ENCODE measurements at places on chromosomes 11 and 22.

GRCh38 chr11:79294845-79295731 lies 145.7 kb downstream of the TENM4 start:
- no peak for DNase-seq

DNA sequence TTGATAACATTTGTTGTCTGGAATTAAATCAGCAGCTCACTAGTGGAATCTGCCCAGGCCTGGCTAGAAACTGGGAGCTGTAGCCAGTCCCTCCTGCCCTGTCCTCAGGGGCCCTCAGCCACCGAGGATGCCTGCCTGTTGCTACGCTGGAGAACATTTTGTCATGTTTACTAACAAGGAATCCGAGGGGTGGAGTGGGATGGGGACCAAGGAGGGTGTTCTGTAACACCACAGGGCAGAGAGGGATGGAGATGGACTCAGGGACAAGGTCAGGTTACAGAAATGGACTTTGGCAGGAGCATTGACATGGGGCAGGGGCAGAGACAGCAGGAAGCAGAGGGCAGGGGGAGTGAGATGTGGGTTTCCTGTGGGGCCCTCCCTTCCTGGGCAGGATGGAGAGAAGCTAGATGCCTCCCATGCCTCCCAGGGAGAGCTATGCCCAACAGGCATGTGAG lies 45.8 kb upstream of the AMPD3 start:
- DNase-seq = no peak

DNA sequence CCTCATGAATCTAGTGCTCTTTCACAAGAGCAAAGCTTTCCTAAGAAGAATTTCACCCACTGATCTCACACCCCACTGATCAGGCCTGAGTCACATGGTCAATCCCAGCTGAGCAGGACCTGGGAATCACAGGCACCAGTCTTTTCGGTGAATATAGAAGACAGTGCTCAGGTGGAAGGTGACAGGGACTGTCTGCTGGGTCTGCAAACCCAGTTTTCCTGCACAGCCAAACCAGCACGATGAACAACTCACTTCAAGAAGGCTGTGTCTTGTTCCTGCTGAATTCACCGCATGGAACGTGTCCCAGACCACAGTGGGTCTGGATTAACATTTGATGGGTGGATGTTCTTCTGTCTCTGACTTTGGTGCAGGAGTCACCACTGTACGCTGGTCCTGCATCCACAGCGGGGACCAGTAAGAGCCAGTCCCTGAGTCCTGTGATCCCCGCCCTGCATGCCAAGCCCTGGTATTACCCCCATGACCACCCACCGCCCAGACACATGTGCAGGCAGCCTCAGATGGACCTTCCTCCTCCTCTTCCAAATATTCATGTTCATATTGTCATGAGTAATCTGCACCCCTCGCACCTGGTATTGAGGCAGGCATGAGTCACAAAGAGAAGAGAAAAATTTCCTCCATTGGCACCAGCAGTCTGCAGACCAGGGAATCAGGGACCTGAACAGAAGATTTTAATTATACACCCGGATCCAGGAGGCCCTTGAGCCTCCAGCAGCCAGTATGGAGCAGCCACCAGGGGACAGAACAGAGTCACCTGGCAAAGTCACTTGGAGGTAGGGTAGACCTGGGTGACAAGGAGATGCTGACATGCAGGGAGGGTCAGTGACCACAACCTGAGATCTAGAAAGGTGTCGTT lies 8.6 kb upstream of the IGLL5 start:
- no peak for DNase-seq

- DNase-seq = no peak
These were observed 37.4 kb downstream of the KCNQ1 start for GRCh38 chr11:2482204-2482603.

DNA sequence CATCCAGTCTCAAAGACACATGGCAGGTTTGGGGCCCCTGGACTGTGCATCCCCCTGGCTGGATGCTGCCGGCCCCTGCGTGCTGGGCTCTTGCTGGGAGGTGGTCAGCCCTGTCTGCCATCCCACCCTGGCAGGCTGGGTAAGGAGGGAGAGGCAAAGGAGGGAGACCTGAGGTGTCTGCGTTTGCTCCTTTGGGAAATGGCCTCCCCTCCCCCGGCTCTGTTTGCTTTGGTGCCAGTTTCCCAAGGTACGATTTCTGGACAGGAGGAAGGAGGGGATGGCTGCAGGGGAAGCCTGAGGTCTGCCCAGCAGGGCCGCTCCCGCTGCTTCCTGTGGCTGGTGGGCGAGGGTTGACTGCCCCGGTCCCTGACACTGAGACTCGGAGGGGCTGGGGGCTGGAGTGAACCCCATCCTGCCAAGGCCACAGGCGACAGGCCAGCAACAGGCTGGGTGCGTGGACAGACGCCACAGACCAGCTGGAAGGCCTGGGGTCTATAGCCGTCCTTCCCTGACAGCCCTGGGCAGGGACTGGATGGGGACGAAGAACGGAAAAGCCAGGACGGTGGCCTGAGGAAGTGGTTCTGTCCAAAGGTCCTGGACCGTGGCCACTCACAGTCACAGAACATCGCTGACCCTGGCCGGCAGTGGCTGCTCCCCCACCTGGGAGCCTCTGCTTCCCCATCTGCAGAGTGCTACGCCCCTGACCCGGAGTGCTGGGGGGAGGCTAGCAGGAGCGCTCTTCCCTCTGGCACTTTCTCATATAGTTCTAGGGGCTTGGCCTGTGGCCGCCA lies 38.0 kb downstream of the OSBPL5 start:
- no peak for DNase-seq
